Activated T-helper 9 cell treated with anti-CD3 and anti-CD28 coated beads, Interleukin-2, amount 50 U/mL, for 16 hours (primary cell): ENCODE measurements at places on chromosomes 2 and 18.

DNA sequence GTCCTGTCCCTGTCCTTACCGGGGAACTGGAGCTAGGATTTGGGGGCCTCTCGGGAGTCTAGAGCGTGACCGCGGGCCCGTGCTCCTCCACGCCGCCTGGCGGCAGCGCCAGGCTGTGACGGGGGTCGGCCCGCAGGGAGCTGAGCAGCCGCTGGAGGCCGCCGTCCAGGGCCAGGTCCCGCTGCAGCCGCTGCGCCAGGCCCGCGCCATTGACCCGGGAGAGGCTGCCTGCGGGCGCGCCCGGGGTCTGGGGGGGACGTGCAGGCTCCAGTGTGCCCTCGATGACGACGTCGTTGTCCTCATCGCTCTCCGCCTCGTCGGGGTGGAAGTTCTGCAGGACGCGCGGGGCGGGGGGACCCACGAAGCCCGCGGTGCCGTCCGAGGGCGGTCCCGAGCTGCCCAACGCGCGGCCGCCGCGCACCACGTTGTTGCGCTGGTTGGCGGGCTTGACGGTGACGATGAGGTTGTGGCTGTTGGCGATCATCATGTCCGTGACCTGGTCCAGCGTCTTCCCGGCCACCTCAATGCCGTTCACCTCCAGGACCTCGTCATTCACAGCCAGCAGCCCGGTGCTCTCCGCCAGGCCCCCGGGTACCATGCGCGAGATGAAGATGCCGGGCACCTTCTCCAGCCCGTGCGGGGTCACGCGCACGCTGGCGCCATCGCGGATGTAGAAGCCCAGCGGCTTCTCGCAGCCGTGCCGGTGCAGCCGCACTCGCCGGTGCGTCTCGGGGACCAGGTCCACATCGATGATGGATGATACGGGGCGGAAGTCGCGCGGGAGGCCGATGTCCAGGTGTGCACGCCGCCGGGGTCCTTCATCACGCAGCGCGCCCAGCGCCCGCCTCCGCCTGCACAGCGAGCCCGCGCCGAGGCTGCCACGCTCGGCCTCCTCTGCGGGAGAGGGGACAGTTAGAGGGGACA is 50.9 kb downstream of the ADNP2 start:
- DNase-seq = no peak

DNA sequence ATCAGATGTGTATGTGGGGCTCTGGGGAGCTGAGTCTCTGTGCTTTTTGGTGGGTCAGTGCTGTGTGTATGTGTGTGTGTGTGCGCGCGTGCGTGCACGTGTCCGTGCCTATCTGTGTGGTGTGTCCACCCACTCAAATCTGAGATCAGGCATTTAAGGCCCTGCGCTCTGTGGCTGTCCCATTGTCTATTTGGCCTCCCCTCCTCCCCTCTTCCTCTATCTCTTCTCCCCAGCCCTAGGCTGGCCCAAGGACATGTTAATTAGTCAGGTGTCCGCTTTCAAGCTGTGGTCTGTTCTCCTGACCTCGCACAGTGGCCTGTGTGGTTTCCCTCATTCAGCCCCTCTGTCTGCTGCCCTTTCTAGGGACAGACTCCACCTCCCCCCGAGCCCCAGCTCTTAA is 136.4 kb downstream of the DYSF start:
- no peak for DNase-seq

DNA sequence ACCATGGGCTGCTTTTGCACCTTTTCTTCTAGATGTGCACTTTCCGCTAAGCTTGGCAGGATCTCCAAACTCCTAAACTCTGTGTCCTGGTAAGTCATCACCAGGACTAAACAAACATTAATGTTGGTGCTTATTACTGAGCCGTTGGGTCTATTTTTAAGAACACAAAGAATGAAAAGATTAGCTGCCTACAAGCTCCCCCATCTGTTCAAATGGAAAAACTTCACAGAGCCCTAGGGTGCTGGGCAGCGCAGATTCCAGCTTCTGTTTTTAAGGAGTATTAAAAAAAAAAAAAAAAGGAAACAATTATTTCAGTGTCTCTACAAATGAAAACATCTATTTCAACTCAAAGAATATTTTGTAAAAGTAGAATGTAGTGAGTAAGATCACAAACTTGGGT is 97.8 kb upstream of the AQP4 start:
- DNase-seq = no peak

GRCh38 chr2:145598434-145598833 is 1078.5 kb upstream of the ZEB2 start:
- no peak for DNase-seq

DNA sequence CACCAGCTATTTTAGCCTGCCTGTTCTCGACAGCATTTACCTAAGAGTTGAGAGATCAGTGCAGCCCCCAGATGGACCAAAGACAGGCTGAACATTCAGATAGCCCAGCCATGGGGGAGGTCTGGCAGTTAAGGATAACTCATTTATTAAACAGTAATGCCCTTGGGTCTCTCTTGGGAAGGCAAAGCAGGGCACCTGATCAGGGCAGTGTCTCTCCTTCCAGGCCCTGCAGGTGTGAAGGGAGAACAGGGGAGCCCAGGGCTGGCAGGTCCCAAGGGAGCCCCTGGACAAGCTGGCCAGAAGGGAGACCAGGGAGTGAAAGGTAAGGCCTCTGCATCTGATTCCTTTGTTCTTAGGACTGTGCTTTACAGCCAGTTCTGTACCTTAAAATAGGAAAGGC is 49.6 kb downstream of the MARCO start:
- no peak for DNase-seq
